ENCODE measurements at places on chromosomes 16 and 17.

DNA sequence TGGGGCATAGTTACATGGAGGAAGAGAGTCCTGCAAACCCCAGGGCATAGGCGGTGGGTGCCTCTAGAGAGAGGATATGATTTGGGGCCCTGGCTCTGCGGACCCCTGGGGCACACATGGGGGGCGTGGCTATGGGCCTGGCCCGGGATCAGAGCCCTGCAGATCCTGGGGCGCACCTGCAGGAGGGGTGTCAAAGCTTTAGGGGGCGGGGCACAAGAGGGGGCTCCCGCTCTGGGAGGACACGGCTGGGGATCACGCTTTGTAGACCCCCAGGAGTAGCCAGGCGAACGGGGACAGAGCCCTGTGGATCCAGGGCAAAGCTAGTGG lies 497 bp downstream of the BCL7C start:
- no peak for DNase-seq

DNA sequence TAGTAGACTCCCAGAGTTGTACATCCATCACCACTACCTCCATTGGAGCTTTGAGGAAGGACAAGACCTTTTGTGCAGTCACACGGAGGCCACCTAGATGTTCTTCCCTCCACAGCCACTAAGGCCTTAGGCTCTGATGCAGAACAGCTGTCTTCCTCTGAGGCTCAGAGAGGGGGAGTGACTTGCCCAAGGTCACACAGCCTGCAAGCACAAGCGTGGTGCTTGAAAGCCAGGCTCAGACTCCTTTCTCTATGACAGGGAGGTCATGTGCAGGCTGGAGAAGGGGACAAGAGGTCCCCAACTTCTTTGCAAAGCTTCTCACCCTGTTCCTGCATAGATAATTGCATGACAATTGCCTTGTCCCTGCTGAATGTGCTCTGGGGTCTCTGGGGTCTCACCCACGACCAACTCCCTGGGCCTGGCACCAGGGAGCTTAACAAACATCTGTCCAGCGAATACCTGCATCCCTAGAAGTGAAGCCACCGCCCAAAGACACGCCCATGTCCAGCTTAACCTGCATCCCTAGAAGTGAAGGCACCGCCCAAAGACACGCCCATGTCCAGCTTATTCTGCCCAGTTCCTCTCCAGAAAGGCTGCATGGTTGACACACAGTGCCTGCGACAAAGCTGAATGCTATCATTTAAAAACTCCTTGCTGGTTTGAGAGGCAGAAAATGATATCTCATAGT lies 12.7 kb downstream of the SCGB1C2 start:
- no peak for DNase-seq

GRCh38 chr17:82022981-82023446 lies at the start of gene LRRC45:
Gene LRRC45 (plus strand): TSS chr17:82023305. CDS start chr17:82023644, 339 bp downstream.
- peak; percentile 98 for DNase-seq

DNA sequence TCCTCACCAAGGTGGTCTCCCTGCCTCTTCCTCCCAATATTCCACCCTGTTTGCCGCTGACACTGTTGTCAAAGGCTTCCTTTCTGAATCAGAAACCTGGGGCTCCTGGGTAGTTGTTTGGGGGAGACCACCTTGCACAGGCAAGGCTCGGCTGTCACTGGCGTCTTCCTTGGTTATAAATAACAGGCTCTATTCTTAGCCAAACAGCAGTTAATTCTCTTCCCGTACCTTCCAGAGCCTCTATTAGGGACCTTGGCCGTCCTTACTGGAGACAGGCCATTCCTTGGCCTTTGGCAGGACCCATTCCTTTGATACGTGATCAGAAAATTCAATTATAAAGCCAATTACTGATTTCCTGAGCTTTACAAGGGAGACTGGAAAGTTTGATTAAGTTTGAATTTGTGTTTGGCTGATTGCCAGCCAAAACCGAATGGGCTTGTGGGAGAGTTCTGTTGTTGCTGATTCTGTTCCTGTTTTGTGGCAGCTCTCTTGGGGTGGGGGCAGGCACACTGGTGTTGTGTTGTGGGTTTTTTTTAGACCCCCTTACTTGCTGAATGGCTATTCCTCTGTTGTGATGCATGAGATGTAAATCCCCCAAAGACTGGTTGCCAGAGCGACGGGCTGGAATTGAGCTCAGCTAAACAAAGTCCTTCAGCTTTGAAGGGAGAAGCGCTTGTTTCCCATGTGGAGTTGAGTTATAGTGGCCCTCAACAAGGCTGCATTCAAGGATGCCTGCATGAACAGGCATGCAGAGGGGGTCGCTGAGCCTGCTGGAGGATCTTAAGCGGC lies 104.6 kb downstream of the GNAO1 start:
- DNase-seq, result no peak

DNA sequence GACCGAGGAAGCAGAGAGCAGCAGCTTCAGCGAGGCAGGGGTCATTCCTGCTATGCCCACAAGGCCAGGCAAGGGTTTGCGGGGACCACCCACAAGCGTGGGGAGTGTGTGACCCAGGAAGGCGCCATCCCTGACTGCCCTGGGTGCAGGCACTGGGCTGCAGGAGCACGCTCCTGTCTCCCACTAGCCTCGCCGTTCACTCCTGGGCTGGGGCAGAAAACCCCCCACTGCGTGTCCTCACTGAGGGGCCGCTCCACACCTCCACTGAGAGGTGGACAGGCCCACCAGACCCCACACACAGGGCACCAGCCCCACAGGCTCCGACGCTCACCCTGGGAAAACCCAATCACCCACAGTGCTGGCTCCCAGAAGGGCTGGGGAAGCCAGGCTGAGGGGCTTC lies 56.1 kb downstream of the KLHDC4 start:
- DNase-seq, result no peak

DNA sequence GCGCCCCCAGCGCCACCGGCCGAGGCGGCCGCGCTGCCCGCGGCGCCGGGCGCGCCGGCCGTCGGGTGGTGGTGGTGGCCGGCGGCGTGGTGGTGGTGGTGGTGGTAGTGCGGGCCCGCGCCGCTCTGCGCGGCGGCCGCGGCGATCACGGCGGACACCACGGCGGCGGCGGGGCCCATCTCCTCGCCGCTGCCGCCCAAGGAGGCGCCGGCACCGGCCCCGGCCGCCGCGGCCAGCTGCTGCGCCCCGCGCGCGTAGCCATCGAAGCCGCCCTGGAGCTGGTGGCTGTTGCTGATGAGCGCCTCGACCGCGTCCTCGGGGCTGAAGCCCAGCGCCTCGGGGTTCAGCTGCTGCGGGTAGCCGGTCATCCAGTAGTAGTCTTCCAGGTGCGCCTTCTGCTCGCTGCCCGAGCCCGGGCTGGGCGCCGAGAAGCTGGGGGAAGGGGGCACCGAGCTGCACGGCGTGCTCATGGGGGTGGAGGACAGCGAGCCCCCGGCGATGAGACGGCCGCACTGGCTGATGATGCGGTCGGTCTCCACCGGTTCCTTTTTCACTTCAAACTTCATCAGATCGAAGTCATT lies 1.2 kb downstream of the MAF start:
- DNase-seq, result no peak

DNA sequence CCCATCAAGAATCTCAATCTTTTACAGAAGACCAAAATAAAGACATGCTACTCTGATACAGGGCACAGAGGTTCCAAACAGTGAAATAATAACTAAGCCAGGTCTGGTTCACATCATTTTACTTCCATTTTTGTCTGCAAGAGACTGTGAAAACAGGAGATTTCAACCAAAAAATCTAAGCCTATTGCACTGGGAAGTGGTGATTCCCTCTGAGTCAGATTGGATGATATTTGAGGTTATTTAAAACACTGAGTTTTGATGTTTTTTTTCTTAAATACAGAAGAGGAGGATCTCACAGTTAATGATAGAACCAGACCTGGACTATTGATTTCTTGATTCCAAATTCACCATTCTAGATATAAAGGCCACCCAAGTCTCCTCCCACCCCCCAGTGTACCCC lies 117.3 kb upstream of the FAM20A start:
- no peak for DNase-seq

- no peak for DNase-seq
These were observed 33.3 kb downstream of the TNFRSF13B start for GRCh38 chr17:16938496-16939207.

All from GOT3 (cell line).